ENCODE measurements at places on chromosomes 4 and X. TPM values are rescaled to one million over a fixed set of nuclear protein-coding genes. Genes with fewer than 3 reads are reported as not detected.

The FSTL5 gene
- polyA plus RNA-seq: not detected

DNA sequence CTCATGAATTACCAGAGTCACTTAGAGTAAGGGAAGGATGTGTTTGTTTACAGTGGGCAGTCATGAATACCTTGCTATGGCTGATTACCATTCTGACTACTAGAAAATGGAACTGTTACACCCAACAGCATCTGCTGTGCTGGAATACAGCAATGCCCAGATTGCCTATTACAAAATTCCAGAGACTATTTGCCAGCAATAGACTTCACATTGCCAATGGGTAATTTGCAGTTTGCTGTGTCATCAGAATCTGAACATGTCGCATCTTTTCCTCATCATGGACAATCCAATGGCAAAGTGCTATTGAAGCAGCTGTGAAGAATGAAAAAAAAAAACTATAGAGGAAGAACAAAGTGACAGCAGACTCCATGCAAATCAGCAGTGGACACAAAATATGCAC, 356.6 kb downstream of the CXXC4 start:
- DNase-seq: no peak

- DNase-seq: no peak
Measured at GRCh38 chr4:142350871-142351270, 495.2 kb downstream of the INPP4B start.

DNA sequence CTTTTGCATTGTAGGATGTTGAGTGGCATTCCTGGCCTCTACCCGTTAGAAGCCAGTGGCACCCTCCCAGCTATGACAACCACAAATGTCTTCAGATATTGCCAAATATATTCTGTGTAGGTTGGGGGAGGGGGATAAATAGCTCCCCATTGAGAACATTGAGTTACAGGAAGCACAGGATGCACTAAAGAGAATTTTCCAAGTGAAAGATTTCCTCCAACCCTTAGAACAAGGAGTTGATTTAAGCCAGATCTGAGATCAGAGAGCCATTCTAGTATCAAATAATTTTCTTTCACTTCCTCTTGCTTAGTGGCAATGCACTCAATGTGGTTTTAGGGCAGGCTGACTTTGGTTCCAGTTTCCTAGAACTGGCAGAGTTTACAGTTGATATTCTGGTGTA, 436.6 kb downstream of the C4orf33 start:
- no peak for DNase-seq

DNA sequence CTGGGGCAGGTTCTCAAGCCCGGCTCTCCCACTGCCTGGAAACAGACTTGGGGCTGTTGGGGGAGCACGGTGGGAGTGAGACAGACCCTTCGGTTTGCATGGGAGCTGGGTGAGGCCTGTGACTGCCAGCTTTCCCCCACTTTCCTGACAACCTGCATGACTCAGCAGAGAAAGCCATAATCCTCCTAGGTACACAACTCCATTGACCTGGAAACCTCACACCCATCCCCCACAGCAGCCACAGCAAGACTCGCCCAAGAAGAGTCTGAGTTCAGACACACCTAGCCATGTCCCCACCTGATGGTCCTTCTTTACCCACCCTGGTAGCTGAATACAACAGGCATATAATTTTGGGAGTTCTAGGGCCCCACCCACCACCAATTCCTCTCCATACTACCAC, 57.6 kb upstream of the UBQLN2 start:
- DNase-seq: no peak
